ENCODE measurements at places on chromosomes 13 and 19.

GRCh38 chr19:991174-991931 lies 7.2 kb downstream of the WDR18 start:
- DNase-seq = no peak

DNA sequence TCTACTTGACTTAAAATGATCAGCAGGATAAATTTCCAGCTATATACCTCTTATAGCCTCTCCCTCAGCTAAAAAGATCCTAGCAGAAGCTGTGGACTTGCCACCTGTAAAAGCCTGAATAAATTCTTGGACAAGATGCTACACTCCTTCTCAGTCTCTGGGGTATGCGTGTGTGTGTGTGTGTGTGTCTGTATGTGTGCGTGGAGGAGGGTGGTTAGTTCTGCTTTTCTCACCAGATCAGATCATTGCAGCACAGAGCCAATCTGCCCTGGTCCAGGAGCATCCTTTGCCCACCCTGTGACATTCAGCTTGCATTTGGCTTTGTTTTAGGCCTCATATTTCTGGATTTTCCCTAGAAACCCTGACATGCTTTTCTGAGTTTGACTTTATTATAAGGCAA lies 438.3 kb downstream of the RFC3 start:
- no peak for DNase-seq

- no peak for DNase-seq
Measured at GRCh38 chr13:52954838-52955237, 73.8 kb upstream of the OLFM4 start.

DNA sequence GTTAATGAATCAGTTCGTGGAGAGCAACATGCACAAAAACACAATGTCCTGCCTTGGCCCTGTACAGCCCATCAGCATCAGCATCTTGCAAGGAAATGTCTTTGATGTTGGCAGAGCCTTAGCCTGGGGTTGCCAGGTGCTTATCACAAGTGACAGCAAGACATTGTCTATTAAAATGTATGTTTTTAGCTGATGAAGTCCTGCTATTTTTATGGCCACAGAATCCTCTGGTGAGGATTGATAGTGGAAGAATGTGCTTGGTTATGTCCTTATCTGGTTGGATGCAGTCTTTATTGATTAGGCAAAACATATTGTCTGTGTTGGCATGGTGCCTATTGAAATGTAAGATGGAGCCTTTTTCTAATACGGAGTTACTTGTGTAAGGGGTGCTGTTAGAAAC lies 1427.0 kb upstream of the MIR17HG start:
- DNase-seq = no peak

DNA sequence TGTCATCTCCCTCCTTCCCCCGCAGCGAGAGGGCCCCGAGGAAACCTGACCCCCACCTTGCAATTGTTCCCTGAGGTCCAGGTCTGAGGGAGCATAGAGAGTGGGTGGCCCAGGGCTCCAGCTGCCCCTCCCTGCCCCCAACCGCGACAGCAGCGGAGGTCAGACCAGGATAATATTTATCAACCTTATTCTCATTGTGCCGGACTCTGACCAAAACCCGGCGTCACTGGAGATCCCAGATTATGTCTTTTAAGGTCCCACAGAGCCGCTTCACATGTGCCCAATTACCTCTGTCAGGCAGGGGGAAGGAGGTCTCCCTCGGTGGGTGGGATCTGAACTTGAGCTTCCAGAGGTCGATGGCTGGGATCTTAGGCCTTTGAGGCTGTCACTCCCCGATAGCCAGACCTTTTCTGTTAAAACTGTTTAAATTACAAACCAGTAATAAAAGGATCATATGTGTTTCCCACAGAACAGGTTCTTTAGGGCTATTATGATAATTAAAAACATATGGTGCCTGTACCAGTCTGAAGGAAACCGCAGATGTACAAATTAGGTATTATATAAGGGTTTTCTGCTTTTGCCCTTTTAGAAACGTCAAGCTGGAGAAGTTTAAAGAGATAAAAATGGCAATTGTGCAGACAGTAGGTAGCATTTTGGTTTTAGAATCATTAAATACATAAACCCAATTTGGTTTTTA lies 195.5 kb downstream of the ZNF536 start:
- DNase-seq = no peak

DNA sequence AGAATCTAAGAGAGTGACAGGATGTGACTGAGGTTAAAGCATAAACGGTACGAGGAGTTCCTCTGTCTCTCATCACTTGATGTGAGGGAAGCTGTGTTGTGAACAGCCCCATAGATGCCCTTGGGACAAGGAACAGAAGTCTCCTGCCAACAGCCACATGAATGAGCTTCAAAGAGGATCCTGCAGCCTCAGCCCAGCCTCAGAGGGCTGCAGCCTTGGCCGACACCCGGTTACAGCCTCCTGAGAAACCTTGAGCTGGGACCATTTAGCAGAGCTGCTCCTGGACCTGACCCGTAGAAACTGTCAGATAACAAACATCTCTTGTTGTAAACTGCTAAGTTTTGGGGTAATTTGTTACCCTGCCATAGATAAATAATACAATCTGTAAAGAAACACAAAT lies 54.2 kb downstream of the CCNE1 start:
- no peak for DNase-seq

- DNase-seq = no peak
Measured at GRCh38 chr13:97249796-97250495, 27.8 kb downstream of the MBNL2 start.

- no peak for DNase-seq
Measured at GRCh38 chr13:80336776-80337287, 4.1 kb downstream of the SPRY2 start.

DNA sequence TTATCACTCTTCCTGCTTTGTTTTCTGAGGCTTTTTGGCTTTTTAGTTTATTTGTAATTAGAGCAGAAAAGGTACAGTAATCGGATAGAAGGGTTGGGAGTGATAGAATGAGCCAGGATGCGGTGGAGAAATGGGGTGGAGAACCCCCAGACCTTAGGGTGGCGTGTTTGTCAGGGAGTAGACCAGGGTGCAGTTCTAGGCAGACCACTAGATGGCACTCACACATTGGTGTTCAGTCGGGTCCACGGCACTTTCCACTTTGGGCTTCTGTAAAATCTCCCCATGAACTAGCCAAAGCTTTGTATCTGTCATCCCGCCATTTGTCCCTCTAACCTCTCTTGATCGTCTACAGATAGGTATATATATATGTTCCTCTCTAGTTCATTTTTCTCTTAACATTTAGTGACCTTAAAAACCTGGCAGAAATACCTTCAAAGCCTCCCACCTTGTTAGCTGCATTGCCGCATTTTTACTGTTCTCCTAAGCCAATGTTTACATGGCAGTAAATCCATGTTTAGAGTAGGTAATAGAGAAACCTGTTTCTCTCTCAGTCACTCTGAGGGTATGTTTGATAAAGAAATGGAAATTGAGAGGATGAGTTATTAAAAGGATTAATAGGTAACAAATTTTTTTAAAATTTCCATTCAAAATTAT lies 154.9 kb downstream of the TM9SF2 start:
- peak; percentile 68 for DNase-seq

DNA sequence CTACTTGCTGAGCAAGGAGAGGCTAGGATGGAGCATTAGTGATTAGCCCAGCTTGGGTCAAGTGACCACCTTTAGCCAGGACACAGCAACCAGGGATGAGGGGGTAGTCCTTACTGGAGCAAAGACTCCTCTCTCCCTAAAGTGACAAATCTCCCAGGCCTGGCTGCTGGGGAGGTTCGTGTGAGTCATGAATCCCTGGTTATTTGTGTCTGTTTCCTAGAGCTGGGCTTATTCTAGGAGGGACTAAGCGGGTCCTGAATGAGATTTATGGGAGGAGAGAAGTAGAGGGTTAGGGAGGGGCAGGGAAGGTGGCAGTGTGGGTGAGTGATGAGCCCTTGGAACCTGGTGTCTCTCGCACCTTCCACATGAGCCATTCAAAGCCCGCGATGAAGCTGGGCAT lies 487.3 kb downstream of the TSHZ3 start:
- DNase-seq = no peak

DNA sequence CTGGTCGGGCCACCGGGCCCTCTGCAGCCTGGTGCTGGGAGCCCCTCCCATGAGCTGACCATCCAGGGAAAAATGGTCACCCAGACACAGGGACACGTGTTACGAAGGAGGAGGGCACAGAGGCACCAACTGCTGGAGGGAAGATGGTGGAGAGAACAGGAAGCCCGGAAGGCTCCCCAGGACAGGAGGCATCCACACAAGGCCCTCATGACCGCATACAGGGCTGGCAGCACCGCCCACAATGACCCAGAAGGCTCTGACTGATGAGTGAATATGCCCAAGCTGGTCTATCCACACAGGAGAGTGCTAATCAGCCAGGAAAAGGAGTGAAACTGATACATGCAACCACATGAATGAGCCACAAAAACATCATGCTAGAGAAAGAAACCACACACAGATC lies 14.0 kb upstream of the TMEM86B start:
- DNase-seq = no peak

- DNase-seq = peak; percentile 78
Measured at GRCh38 chr19:50465986-50466705, 10.2 kb upstream of the EMC10 start.

DNA sequence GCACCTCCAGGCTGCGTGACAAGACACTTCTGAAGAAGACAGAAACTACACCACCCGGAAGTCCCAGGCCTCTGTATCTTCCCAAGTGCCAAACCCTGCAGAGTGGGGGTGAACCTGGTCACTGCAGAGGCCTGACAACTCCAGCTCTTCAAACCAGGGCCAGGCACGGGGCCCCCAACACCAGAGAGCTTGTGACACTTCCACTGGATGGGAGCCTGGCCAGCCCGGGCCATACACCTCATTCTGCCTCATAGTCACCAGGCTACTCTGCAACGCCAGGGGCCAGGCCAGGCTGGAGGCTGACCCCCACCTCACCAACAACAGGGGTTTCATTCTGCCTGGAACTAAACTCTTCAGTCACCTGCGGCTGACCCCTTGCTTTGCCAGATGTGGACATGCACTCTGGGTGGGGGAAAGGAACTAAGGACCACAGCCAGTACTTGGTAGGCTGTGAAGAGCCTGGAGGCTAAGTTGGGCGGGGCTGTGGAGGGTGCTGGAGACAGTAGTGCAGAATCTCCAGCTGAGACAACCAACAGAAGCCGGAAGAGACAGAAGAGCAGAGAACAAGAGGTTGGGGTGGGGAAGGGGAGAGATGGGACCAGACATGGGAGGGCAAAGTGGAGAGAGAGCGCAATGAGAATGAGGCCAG lies 23.0 kb downstream of the TUBA3C start:
- no peak for DNase-seq

DNA sequence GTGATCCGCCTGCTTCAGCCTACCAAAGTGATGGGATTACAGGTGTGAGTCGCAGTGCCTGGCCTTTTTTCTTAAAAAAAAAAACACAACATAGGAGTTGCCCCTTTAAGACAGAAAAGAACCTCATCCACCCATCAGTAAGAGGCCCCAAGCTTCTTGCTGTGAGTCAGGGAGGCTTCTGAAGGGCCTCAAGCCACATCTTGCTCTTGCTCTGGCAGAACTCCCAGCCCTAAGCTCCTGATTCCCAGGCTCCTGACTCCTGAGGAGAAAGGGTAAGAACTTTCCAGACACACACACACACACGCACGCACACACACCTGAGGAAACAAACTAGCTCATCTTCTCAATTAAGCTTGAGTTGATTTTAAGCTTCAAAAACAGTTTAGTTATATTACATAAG lies 6.9 kb downstream of the ETFB start:
- no peak for DNase-seq

DNA sequence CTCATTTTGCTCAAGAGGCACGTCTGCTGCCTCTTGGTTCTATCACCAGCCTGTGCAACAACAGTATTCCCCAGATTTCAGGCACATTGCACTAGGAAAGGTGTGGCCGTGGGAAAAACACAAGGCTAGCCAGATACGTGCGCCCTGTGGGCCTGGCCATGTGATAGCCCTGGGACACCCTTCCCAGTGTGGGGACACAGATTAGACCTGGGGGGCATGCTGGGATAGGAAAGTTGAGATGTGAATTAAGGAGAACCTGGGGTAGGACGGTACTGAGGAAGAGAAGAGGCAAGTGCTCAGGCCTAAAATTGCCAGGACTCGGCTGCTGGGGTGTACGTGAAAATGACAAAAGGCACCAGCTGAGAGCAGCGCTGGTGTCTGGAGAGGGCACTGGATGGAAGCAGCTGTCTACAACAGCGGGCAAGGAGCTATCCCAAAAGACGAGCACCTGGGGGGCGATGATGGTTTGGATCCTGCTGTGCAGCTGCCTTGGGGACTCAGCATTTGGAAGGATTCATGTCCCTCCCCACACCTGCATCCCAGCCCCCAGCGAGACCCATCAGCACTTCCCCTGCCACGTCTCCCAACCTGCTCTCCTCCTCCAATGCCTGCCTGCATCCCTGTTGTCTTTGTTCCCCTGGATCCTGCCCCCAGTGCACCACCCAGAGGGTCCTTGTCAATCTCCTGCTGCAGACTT lies 54.3 kb downstream of the GGACT start:
- DNase-seq = no peak

- DNase-seq = no peak
Measured at GRCh38 chr19:7250057-7250596, 44.1 kb downstream of the INSR start.

- DNase-seq = no peak
Measured at GRCh38 chr19:33604651-33605050, 17.1 kb upstream of the CHST8 start.

DNA sequence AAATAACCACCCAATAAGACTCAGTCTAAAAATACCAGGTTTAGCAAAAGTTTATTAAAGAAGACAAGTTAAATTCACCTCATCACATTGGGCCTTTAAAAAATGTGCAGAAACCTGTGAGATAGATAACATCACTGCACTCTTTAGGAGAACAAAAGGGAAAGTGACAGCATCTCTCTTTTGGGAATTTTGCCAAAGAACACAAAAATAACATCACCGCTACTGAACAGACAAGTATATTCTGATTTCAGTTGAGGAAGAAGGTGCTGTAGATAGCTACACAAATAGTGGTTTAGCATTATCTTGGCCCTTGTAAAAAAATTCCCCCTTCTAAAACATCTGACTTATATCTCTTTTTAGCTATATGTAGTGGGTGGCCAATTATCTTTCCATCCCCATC lies 244.7 kb downstream of the VWA8 start:
- no peak for DNase-seq

DNA sequence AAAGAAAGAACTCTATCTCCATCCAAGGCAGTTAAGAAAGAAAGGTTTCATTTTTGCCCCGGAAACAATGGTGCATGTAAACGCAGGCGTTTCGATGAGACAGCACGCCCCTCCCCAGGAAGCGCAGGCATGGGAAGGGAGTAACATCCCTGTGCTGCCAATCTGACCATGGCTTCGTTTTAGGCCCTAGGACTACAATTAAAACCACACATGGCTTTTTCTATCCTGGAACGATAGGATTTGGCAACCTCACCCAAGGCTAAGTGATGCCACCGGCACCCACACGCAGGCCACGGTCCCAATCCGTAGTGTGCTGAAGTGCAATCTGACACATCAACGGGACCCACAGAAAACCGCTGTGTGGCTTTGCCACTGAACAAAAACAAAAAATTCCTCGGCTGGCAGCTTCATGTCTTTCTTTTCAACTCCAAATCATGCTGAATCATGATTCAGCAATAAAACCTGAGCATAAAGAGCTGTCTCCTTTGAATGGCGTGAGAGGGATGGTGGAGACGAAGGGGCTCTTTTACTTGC lies 24.2 kb downstream of the RANBP3 start:
- no peak for DNase-seq

Data from NCI-H774 (cell line).